ENCODE measurements at places on chromosomes 2 and 18. TPM values are rescaled to one million over a fixed set of nuclear protein-coding genes. Genes with fewer than 3 reads are reported as not detected.

DNA sequence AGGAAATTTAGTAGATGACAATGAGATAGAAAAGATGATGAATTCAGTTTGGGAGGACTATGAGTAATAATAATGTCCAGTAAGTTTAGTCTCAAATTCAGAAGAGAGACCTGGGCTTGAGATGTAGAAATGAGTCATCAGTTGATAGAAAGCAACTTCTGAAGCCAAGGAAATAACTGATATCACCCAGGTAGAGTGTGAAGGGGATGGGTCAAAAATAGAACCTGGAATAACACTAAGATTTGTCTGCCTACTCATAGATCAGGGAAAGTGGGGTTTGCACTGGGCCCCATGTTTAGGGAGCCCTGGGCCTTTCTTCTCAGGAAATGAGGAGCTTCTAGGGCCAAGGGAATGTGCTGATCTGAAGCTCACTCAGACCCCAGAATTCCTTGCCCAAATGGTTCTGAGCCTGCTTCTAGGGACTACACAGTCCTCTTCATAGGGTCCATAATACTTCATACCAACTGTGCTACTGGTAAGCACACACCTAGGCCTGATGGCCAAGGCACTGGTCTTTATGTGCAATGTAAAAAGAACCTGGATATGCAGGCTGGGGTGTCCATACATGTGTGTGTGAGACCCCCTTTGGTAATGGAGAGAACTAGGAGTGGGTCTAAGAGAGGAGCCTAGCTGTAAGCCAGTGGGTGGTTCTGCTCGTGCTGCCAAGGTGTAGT lies 141.2 kb downstream of the IKZF2 start:
- DNase-seq = no peak

Gene SLC38A11
- not detected for total RNA-seq

DNA sequence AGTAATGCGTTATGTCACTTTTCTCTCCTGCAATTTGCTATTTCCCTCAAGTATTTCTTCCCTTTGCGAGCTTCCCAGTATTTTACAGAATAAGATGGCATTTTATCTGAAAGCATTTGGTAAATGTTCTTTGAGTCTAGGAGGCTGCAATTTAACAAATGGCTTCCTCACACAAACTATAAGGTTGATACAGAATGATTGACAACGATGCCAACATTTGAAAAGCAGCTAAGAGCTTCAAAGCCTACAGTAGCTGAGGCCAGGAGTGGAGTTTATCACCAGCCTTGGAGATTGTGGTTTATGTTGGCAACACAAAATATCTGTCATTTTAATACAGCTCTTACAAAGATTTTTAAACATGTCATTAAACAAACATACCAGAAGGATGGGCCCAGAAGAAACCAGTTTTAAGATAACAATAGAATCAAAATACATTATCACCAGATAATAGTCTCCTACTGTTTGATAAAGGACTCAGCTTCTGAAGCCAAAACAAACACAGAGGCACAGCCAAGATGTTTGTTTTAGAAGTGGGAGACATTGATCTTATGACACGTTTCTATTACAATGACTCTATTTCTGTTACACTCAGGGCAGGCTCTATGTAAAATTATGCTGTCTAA lies 711.4 kb upstream of the ACVR2A start:
- DNase-seq = no peak

DNA sequence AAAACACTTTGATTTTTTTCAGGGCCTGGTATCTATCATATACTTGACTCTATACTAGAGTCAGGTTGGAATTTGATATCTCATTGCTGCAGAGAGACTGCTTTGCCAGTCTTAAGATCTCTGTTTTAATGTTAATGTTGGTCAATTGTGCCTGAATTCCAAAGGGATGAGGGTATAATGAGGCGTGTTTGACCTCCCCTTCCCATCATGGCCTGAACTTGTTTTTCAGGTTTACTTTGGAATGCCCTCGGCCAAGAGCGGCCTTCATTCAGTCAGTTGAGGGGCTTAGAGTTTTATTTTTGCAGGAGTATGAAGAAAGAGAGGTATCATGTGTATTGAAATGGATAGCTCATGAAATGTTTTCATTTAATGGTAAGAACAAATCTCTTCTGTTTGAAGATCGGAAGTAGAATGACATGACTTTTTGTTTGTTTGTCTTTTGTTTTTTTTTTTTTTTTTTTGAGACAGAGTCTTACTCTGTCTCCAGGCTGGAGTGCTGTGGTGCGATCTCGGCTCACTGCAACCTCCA lies 119.0 kb downstream of the KIAA1328 start:
- DNase-seq = no peak

DNA sequence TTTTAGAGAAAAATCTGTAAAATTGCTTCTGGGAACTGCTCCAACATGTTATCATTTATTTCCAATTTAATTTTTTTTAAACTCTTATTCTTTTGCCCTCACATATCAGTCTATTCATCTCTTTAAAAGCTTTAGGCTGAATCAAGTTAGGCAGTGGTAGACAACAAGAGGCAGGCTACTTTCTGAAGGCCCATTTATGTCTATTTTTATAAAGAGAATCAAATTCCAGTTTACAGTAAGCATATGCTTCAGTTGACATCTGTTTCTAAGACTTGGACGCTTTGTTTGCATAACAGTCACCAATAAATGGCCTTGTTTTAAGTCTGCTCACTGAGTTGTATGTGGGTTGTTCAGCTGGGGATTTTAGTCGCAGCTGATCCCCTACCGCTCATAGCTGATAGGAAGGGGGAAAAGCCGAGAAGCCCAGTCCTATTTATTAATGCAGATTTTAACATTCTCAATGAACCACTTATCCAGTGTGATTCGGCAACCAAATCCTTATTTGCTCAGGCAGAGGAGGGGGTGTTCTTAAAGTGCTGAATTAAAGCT lies 260.4 kb upstream of the SIX3 start:
- DNase-seq = no peak

DNA sequence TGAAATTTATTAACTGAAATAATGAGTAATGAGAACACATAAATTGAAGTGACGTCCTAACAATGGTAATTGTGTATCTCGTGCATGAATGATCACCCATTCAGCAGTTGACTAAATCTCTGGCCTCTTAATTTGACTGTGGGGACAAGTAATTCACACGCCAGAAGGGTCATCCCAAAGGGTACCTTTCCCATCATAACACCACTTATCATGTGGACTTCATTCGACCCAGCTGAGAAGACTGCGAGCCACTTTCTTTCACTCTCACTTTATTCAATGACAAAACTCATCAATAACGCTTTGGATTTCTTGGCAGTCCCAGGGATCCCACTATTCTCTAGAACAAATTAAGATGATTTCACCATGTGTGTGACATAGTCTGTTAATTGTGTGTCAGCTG lies 62.7 kb upstream of the LYPD1 start:
- no peak for DNase-seq

Gene RFX8
- 0.81 TPM for total RNA-seq

DNA sequence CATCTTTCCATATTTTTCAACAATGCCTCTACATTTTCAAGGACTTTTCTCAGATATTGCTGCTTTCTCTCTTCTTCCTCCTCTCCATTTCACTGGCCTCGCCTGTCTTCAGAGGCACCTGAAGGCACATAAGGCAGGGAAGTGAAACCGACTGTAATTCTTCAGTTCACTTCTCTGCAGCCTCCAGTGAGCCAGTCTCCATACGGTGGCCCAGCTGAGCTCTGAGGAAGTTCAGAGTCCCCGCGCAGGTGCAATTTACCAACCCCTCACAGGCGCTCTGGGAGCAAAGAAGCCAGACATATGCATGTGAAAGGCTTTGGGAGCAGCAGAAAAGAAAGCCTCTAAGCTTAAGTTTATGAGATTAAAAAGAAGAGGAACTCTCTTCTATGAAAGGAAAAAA lies 12.4 kb downstream of the KLHL14 start:
- no peak for DNase-seq

Gene PID1
- total RNA-seq = not detected

Gene UNC80
- total RNA-seq = under 0.01 TPM

DNA sequence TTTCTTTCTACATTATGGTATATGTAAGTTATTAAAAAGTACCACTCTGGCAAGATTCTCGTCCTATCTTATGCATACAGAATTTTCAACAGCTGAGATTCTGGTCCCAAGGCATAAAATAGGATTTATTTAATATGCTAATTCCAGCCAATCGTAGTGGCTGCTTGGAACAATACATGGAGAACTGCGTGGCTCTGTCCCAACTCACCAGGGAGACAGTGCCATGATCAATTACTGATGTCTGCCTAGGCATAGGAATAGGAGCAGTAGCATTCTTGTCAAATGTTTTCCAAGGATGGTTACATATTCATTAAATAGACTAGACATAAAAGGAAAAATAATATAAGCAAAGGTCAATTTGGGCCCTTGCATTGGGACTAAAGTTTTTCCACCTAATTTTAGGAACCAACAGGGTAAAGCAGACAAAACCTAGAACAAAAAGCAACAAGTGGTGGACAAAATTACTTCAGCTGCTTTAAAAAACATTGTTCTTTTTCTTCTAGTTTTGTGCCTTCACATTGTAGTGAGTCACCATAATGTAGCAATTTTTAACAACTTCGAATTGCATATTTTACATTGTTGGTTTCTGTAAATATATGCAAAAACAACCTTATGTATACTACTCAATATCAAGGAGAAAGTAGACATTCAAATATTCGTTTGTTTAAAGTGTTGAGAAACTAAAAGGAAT lies 232.8 kb upstream of the ATP5MC3 start:
- no peak for DNase-seq

DNA sequence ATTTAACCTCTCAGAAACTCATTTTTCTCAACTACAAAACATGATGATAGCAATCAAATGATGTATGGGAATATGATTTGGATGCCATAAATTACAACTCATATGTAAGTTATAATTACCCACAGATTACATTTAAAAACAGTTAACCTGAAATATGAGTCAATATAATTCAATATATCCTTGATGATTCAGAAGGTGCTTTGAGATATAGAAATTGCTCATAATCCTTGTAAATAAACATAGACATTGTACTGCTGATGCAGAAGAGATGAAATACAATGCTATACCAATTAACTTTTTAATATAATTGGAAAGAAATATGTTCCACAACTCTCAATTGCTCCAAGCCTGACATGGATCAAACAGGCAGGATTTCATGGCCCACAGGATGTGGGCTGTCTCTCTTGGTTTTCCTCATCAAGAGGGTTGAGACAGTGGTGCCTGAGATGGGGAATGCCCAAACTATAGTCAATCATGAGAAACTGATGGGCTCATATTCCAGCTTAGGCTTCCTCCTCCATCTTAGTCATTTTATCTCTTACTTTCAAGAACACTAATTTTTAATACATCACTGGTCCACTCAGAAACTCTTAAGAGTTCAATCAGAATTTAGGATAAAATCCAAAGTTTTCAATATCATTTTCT lies 49.4 kb downstream of the NCKAP5 start:
- no peak for DNase-seq

DNA sequence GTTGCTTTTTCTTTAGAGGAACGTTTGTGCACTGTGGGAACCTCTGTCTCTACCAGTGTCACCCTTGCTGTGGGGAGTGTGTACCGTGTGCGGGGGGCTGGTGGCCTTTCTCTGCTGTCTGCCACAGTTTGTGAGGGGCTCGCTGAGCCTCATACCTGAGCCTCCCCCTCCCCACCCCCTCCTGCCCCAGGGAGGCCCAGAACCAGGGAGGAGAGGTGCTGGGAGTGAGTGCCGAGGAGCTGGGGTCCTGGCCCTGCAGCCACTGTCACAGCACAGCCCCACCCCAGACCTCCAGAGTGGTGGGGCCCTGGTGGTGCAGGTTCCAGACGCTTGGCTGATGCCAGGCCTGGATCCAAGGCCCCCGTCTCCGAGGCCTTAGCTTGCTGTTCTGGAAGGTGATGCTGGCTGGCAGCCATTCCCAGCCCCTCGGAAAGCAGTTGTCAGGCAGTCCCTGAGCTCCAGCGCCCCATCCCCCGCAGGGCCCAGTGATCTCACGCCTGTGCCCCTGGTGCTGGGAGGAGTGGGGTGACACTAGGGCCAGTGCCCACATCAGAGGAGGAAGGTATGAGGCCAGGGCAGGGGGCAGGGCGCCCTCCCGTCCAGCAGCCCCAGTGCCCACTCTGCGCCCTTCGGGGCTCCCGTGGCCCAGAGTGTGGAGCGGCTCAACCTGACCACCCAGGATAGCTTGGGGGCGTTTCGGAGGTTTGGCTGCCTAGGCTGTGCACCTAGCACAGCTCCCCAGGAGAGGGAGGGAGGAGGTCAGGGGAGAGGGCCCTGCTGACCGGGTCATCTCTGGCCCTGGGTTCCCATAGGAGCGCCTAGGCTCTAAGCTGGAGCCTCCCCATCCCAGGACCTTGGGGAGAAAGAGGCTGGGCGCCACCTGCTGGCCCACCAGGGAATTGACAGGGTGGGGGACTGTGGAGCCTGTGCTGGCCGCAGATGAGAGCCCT lies 53.0 kb upstream of the ALPP start:
- DNase-seq = no peak

Gene SPP2
- total RNA-seq = not detected

Gene ADAM23
- total RNA-seq = under 0.01 TPM

DNA sequence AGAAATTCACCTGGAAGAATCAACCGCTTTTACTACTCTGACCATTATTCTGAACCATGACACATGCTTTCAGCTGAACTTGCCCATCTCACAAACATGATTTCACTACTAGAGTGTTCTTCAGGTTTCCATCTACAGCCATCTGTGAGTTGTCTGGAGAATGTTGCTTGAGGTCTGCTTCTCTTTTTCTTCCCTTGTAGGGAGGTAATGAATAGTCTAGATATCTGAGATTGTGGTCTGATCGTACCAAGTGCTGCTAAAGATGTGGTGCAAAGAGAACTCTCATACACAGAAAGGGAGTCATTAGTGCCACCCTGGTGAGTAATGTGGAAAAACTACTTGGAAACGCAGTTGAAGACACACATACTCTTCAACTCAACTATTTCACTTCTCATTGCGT lies 10.2 kb downstream of the SOWAHC start:
- DNase-seq = no peak

Gene STPG4
- not detected for total RNA-seq

- no peak for DNase-seq
Measured at GRCh38 chr2:19845323-19845920, 56.4 kb downstream of the TTC32 start.

GRCh38 chr2:190651413-190651812 lies 2.5 kb downstream of the NAB1 start:
- DNase-seq = no peak

GRCh38 chr2:18104595-18105224 lies 226.2 kb downstream of the KCNS3 start:
- DNase-seq = no peak

Gene CD226
- 0.81 TPM for total RNA-seq

- DNase-seq = no peak
Measured at GRCh38 chr2:237143676-237144440, 58.2 kb downstream of the COPS8 start.

GRCh38 chr2:146068051-146068450 lies 1548.1 kb upstream of the ZEB2 start:
- no peak for DNase-seq

Gene NT5C1B
- not detected for total RNA-seq

Gene FAM228B
- total RNA-seq = 8.1 TPM
